ENCODE measurements at places on chromosomes 12 and 14.

- DNase-seq, result no peak
These were observed 1071.2 kb upstream of the SEL1L start for GRCh38 chr14:82604819-82605218.

DNA sequence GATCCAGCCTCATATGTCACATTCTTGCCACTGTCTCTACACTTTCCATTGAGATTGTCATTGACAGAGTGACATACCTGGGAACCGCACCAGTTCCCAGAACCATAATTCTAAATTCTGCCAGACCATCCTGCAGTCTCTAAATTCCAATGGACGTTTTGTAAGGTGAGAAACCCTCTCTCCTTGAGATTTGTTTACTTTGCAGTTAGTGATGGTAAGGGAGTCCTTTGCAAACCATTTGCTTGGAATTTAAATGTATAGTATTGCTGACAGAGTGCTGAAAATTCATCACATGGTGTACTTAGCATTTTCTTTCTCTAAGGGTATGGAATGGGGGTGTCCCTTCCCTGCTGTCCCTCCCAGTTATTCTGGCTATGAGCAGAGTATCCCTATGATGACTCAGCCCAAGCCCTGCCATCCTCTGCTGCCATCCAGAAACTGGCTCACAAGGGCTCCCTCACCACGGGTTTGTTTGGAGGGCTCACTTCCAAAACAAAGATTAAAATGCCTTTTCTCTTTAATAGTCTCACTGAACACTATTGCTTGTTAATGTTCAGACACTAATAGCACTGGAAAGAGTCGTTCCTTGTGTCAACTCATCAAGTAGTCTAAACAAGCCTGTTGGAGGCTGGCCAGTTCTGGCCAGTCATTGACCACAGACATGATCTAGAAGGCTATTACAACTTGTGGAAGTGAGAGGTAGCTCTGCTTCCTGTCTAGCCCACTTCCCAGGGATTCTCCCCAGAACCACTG, 129.0 kb upstream of the HMGA2 start:
- DNase-seq, result no peak

DNA sequence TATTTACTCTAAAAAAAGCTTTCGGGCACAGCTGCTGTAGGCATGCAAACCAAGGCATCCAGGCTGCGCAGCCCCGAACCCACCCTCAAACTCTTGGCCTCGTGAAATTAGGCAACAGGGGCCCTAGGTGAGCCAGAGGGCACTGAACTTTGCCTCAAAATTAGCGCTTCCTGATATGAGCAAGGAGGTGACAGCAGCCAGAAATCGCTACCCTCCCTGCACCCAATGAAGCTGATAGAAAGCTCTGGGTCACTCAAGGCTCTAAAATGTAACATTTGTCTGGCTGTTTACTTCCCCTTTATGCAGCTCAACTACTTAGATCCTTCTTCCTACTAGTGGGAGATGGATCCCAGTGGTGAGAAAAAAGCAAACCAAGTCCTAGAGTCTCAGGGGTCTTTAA, 61.8 kb downstream of the PITPNM2 start:
- no peak for DNase-seq

- no peak for DNase-seq
These were observed 6.7 kb upstream of the EML1 start for GRCh38 chr14:99786511-99786989.

- DNase-seq, result no peak
These were observed 106.8 kb upstream of the RFLNA start for GRCh38 chr12:124188084-124188483.

DNA sequence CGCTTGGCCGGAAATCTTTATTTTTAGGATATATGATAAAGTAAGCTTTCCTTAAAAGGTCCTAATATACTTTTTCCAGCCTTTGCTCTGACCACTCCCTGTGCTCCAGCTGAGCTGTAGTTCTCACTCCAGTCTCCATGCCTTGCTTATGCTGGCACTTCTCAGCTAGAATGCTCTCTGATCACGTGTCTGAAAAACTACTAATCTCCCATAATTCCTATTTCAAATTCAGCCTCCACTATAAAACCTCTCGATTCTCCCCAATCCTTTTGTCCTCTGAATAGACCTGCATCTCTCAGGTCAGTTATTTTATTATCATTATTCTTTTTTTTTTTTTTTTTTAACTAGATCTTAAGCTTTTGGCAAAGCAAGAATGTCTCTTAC, 3.7 kb downstream of the BIN2 start:
- no peak for DNase-seq

DNA sequence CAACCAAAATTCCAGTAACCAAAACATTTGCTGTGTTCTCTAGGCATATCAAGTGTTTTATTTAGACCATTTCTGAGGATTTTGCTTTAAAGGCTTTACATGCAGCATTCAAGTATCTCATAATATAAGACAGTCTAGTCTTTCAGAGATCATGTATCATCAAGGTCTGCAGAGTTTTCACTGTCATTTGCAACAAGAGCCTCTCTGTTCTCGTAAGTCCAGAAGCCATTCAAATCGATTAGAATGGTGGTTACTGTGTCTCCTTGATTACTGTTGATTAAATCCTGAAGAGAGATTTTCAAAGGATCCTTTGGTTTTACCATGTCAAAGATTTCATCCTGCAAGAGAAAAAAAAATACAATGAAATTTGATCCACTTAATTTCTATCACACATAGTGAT, 36.3 kb downstream of the PPP2R3C start:
- DNase-seq, result no peak

GRCh38 chr12:80129895-80130530, 30.7 kb downstream of the OTOGL start:
- DNase-seq, result no peak

DNA sequence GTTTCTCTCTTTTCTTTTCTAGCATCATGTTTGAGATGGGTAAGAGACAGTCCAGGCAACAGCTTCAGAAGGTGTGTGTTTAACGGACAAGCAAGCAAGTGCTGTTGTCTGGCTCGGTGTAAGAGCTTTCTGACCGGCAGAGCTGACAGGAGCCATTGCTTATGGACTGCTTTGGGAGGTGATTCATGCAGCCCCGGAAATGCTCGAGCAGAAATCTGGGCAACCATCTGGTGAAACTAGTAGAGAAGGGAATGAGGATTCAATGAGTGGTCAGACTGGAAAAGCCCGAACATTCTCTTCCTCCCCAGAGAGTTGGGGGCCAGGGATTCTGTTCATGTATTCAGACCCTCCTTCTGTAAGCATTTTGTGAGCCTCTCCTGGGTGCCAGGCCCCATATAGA, 24.4 kb downstream of the TUNAR start:
- no peak for DNase-seq

- no peak for DNase-seq
These were observed 119.7 kb upstream of the MED13L start for GRCh38 chr12:116397148-116397547.

DNA sequence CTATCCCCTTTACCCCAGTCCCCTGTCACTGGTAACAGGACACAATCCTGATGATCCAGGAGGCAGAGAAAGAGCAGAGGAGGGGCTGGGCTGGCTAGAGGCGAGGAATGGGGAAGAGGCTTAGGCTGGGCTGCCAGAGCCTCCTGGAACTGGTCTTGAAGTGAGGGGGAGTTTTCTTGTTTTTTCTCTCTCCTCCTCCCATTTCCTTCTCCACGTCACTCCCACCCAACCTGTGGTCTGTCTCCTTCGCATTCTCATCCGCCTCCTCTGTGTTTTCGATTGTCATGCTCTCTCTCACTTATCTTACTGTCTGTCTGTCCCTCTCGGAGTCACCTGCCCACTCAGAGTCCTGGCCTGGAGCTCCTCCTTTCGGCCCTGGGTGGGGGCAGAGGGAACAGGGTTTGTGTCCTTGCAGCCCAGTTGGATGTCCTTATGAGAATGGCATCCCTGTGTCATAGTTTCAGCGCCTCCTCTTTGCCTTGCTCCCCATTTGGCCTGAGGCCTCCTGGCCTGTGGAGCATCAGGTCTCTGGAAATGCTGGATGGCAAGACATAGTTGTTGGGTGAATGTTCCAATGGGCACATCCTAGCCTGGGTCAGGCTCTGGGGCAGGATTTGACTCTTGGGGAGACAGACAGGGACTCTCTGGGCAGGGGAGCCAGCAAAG, 3.4 kb upstream of the KRT80 start:
- DNase-seq, result no peak

DNA sequence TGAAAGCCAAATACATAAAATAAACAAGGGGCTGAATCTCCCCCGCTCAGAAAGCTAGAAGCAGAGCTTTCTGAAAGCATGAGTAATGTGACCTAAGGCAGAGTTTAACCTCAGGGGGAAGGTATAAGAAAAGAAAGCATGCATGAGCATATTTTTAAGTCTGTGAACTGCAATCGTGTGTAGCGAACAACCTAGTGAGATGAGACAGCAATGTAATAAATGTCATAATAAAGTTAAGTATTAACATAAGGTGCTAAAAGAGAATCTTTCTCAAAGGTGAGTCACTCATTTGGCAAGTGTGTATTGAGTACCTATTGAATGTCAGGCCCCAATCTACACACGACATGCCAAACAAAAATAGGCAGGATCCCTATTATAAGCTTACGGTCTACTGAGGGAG, 14.2 kb upstream of the WDR20 start:
- no peak for DNase-seq

GRCh38 chr12:65965358-65965757, 141.1 kb downstream of the HMGA2 start:
- no peak for DNase-seq

GRCh38 chr14:85687456-85687855, 157.5 kb downstream of the FLRT2 start:
- DNase-seq, result no peak

DNA sequence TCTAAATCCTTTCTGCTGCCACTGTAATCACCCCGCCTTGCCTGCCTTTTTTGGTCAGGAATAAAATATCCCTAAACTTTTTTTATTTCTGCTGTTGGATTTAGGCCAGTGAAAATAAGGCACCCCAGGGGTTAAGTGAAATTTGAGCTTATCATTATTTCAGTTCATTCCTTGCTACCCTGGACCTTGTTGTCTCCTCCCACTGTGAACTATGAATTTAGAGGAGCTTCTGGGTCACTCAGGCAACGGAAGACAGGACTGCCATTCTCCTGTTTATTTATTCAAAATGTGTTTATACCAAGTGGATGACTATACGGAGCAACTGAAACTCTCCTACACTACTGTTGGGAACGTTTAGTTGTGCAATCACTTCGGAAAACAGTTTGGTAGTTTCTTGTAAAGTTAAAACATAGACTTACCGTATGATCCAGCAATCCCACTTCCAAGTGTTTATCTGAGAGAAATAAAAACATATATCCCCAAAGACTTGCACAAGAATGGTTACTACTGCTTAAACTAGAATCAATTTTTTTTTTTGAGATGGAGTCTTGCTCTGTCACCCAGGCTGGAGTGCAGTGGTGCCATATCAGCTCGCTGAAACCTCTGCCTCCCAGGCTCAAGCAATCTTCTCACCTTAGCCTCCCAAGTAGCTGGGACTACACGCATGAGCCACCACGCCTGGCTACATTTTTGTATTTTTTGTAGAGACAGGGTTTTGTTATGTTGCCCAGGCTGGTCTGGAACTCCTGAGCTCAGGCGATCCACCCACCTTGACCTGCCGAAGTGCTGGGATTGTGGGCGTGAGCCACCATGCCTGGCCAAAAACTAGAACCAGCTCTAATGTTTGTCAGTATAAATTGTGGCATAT, 2.3 kb upstream of the TRAFD1 start:
- no peak for DNase-seq

DNA sequence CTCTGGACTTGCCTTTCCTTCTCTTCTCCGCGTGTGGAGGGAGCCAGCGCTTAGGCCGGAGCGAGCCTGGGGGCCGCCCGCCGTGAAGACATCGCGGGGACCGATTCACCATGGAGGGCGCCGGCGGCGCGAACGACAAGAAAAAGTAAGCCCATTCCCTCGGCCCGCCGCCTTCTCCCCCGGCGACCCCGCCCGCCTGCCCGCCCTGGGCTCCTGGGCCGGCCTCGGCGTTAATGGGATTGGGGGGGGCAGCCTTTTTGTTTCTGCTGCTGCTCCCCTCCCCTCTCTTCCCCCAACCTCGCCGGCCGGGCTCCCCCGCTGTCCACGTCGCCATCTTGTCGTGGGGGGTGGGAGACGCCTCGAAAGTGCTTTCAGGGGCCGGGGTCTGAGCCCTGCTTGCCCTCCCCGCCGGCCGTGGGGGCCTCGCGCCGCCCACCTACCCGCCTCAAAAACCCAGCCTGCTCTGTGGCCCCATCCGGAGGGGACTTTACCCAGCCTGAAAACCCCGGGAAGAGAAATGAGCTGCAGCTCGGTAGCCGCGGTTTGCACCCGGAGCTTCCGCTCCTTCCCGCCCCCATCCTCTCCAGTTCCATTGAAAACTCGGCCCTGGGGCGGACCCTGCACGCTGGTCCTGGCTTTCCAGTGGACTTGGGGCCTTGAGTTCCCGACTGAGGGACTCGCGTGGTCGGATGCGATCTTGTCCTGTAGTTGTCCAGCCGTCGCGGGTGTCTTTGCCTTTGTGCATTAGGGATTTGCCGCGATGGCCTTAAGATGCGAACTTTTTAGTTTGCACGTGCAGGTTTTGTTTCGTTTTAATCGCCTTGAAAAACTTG, 598 bp downstream of the HIF1A start:
- peak; percentile 11 for DNase-seq

- no peak for DNase-seq
These were observed 976 bp downstream of the PEX5 start for GRCh38 chr12:7190268-7191055.

- DNase-seq, result no peak
These were observed 62.8 kb downstream of the SERPINA3 start for GRCh38 chr14:94675036-94675435.

DNA sequence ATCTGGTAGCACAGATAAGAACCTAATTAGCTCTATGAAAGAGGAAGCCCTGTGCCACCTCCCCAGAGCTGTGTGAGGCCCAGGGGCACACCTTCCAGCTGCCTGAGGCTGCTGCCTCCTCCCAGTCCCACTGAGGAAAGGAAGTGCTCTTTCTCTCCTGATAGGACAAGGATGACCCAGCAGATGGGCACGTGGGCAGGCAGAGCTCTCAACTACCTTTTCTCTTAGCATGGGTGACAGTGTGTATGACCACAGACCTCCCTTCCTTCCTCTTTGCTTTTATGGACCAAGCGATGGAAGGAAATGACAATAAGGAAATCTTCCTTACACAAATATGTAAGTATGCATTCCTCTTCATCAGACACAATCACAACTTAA, 127.6 kb upstream of the AMIGO2 start:
- no peak for DNase-seq

DNA sequence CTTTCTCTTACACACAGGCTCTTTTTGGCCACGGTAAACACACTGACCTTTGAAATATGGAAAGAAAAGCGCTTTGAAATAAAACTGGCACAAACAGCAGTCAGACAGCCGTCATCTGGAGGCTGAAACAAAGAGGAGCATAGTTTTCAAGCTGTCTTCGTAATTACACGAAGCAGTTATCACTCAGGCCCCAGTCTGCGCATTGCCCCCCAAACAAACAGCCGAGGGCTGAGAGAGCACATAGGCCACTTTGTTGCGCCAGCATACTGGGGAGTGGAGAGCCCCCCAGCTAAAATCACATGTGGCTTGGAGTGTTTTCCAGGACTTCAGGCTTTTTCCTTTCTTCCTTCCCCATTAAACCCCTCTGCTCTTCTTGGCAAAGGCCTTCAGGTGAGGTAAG, 142.9 kb upstream of the BTG1 start:
- no peak for DNase-seq

- no peak for DNase-seq
These were observed 23.3 kb upstream of the AMIGO2 start for GRCh38 chr12:47102845-47103651.

GRCh38 chr14:101196051-101196712, 292.7 kb upstream of the RTL1 start:
- no peak for DNase-seq
